ENCODE measurements at places on chromosomes 1 and 21.

GRCh38 chr1:3081171-3081683, 12.2 kb downstream of the PRDM16 start:
- DNase-seq = no peak

GRCh38 chr1:151013518-151013917, 5.3 kb downstream of the PRUNE1 start:
- DNase-seq = no peak

DNA sequence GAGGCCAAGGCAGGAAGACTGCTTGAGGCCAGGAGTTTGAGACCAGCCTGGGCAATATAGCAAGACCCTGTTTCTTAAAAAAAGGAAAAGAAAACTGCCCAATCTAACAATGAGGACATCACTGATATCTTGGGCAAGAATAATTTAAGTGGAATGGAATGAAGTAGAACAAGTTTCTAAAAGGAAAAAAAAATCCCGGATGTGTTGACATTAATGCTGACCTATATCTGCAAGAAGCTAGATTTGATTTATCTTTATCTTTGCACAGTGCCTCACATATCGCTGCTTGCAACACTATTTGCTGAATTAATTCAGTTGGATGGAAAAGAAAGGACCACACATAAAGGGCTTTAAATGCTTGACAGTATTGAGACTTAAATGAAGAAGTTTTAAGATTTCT, 27.8 kb downstream of the DIPK1A start:
- no peak for DNase-seq

DNA sequence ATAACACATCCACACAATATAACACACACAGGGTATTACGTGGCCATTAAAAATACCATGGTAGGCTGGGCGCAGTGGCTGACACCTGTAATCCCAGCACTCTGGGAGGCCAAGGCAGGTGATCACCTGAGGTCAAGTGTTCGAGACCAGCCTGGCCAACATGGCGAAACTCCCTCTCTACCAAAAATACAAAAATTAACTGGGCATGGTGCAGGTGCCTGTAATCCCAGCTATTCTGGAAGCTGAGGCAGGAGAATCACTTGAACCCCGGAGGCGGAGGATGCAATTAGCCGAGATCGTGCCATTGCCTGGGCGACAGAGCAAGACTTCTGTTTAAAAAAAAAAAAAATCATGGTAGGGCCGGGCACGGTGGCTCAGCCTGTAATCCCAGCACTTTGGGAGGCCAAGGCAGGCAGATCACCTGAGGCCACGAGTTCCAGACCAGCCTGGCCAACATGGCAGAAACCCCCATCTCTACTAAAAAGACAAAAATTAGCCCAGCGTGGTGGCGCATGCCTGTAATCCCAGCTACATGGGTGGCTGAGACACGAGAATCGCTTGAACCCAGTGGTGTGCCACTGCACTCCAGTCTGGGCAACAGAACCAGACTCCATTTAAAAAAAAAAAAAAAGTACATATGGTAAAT, 24.1 kb upstream of the HPDL start:
- DNase-seq = no peak

GRCh38 chr1:226044514-226045101, 17.9 kb upstream of the H3-3A start:
- DNase-seq = no peak
